Smooth muscle cell of the coronary artery (primary cell): ENCODE measurements at places on chromosomes 13 and 19. TPM values are rescaled to one million over a fixed set of nuclear protein-coding genes. Genes with fewer than 3 reads are reported as not detected.

JAK3 gene
- 1.3 and 1.9 TPM in 2 replicates for total RNA-seq

TLE6 gene
- total RNA-seq, result 0.12 and 2.1 TPM in 2 replicates

COPE gene
- 215 and 269 TPM in 2 replicates for total RNA-seq

TMEM238 gene
- 0.30 TPM in 1 of 2 replicates, not detected in the other for total RNA-seq

DACH1 gene
- under 0.01 and 1.8 TPM in 2 replicates for total RNA-seq

CEBPA gene
- total RNA-seq, result 0.12 TPM in 1 of 2 replicates, not detected in the other

FLT1 gene
- 0.82 and 8.9 TPM in 2 replicates for total RNA-seq

FAM216B gene
- not detected in 2 replicates for total RNA-seq

SLC8A2 gene
- total RNA-seq, result 0.23 TPM in 1 of 2 replicates, not detected in the other

LHB gene
- total RNA-seq, result 0.15 TPM in 1 of 2 replicates, not detected in the other

CYP4F22 gene
- total RNA-seq, result not detected in 2 replicates

ZNF682 gene
- total RNA-seq, result 1.7 and 1.8 TPM in 2 replicates
